CD8-positive, alpha-beta T cell (primary cell): ENCODE measurements at places on chromosomes 6 and 20.

GRCh38 chr20:40241596-40242343 is 447.3 kb downstream of the MAFB start:
- no peak for DNase-seq

DNA sequence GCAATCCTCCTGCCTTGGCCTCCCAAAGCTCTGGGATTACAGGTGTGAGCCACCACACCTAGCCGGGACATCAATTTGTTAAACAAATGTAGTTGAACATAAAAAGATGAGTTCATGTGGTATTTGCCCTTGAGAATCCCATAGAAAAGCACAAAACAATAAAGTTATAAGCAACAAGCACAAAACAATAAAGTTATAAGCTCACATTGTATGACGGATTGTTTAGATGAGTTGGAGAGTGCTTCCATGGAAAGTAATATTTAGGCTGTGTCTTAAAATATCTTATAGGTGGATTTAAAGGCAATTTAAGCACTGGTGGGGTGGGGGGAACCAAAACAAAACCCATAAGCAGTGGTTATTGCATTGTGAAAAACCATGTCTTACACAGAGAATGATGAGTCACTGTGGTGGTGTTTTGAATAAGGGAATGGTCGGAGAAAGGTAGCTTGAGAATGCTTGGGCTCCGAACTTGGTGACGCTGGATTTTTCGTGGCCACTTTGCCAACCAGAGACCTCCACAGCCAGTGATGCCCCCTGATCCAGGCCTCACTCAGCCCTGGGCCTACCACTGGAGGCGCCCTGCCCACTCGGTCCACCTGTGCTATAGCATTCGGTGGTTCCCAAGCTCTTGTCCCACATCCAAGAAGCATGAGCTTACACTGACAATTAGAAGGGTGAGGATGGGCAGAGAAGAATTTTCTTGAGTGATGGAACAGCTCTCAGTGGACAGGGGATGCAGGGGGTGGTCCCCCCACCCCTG is 256.0 kb downstream of the CDKAL1 start:
- DNase-seq = no peak

DNA sequence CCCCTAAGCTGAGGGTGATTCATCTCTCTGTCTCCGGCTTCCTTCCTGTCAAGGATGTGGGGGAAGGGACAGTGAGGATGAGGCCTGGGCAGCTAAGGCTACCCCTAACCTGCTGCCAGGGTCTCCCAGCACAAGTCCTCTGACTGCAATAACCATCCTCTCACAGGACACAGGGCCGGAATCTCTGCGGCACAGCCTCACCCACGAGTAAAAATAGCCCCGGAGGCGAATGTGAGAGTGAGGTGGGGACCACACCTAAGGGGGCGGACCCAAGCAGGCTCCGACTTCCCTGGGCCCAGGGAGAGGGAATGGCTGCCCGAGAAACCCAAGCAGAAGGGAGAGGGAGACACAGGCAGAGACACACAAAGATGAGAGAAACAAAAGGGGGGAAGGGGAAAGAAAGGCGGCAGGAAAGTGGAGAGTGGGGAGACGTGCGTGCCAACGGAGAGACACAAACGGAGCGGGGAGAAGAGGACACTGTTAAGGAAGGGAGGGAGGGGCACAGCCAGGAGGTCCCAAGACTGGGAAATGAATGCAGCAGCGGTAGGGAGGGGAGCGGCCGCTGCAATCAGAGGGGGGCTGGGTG is 1.4 kb downstream of the CLIC1 start:
- peak; percentile 45 for DNase-seq

DNA sequence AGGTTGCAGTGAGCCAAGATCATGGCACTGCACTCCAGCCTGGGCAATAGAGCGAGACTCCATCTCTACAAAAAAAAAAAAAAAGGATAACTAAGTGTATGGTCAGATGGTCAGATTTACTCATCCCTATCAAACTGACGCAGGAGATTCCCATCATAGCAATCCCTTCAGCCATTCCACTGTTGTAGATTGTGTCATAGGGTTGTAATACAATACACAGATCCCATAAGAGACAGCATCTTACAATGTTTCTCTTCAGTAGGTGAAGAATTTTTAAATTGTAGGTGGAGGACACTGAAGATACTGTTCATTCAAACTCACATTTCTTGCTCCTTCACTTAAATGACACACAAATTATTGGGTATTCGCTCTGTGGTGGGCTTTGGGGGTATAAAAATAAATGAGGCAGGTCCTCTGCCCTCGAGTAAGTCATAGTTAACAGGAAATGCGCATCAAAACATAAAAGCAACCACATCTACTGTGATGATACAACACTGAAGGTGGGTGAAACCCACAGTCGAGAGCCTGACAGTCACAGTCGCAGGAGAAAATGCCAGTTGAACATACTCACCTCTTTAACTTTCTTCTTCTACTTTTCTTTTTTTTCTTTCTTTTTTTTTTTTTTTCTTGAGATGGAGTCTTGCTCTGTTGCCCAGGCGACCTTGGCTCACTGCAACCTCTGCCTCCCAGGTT is 205.5 kb downstream of the ZNF217 start:
- DNase-seq = no peak

- DNase-seq = no peak
Measured at GRCh38 chr6:99802396-99803031, 191.5 kb downstream of the MCHR2 start.

DNA sequence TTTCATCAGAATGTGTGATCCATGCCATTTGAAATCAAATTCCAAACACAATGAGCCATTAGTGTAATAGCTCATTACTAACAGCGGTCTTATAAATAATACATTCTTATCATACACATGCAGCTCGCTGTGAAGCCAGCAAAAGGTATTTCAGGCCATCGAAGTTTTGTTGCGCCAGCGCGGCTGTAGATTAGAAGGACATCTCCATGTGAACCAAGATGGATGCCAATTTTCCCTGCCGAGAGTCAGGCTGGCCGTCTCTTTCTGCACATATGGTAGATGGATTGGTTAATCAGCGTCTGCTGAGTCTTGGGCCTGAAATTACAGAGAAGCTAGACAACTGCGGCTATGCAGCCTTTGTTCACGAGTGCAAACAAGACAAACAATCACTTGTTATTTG is 44.1 kb downstream of the CFAP61 start:
- DNase-seq = no peak

- DNase-seq = no peak
Measured at GRCh38 chr20:496126-496696, 33.9 kb upstream of the TBC1D20 start.

DNA sequence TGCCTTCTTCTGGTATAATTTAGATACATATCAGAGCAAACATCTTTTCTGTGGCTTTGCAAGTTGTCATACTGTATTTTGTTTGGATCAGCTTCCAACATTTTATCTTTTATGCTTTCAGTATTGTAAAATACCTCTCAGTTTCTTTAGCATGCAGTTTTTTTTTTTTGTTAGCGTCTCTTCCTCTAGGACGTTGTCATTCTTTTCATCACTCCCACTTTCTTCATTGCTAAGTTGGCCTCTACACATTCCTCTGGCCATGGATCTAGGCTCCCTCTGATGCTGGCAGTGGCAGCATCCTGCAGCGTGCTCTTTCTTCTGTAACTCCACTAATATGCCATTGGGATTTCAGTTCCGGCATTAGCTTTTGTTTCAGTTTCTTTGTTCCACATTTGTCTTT is 21.7 kb downstream of the RPRD1B start:
- no peak for DNase-seq

DNA sequence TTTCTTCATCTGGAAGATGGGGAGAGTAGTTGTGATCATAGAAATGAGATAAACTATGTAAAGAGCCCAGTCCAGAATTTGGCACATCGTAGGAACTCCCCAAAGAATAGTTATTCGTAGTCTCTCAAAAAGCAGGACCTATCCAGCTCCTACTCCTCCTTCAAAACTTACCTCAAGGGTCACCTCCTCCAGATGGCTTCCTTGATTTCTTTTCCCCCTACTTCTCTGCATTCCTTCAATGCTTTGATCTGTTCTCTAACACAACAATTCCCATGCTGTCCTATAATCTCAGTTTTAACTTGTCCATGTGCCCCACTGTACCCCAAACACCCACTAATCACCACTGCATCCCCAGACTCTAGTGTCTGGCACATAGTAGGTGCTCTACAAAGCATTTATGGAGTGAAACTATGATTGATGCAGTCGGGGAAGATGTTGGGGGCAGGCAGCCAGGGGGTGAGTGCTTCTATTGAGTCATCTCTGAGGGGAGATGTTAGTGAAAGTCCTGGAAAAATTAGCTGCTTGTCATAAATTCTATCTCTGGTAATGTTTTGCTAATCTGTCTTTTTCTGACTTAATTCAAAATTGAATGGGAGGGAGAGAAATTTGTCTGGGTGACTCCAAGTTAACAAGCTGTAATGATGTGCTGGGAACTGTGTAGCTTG is 181.3 kb upstream of the KCNG1 start:
- no peak for DNase-seq

DNA sequence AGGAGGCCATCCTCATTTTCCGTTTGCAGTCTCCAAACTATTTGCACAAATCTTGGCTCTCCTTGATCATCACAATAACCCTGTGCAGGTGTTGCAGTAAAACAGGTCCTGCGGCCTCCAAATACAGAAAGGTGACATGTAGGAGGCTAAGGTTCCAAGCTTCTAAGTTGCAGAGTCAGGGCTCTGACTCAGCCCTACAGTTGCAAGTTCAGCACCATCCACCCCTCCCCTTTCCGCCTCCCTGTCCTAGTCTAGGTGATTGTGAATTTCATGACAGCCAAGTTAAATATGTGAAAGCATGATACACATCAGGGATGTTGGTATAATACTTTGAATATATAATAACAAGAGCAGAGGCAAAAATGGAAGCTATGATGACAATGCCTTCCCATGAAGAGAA is 317.3 kb upstream of the CDH4 start:
- DNase-seq = no peak

- peak; percentile 94 for DNase-seq
Measured at GRCh38 chr6:44247338-44248302, 719 bp downstream of the HSP90AB1 start.

- no peak for DNase-seq
Measured at GRCh38 chr6:865846-866245, 172.9 kb upstream of the EXOC2 start.

GRCh38 chr6:82874867-82875266 is 190.8 kb downstream of the UBE3D start:
- no peak for DNase-seq

DNA sequence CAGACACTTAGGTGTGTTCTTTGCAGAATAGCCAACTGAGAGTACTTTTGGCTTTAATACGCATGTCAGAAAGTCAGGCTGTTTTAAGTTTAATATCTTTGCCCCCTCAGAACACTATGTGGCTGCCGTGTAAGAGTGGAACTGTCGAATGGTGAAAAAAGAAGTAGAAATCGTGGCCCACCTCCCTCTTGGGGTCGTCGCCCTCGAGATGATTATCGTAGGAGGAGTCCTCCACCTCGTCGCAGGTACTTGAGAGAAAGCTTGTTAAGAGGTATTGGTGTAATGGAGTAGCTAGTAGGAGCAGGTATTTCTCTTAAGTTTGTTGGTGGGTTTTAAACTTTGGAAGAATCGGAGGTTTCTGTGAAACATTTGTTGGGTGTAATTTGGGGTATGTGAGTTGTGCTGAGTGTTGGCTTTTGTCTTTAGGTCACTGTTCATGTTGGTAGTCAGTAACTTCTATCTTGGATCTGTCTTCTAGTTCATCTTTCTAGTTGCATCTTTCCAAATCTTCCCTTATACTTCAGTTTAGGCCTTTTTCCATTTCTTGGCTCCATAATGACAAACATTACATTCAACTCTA is 4.7 kb downstream of the SRSF3 start:
- no peak for DNase-seq

GRCh38 chr20:4156411-4156810 is 141.1 kb upstream of the RNF24 start:
- no peak for DNase-seq

DNA sequence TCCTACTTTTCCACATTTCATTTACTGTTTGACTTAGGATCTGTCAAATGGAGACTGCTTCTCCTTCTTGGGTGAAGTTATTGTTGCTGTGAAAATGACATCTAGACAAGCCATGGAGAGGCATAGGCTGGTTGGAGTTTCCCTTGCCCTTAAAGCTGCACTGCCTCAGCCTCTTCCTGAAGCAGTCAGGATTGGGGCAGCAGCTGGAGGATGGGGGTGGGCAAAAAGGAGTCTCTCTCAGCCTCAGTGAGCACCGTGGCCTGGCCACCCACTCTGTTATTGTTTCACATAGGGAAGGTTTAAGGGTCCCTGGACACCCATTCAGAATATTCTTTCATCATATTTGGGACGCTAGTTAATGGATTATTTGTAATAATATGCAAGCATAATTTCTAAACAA is 7.7 kb upstream of the ZBTB24 start:
- DNase-seq = peak; percentile 15

DNA sequence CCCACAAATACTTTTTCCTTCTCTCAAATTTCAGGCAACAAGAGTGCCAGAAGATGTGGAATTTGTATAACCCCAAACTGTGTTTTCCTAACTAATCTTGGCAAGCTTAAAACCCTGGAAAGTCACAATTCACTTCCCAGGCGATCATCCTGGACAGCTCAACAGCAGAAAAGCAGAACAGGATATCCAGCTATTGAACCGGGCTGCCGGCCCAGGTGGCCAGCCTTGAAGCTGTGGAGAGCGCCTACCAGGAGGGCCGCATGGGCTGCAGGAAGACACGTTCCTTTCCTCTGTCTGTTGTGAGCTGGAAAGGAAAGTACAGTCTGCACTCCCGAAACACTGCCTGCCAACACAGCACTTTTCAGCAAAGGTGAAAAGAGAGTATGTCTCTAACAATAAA is 719.7 kb upstream of the MARCKS start:
- no peak for DNase-seq

DNA sequence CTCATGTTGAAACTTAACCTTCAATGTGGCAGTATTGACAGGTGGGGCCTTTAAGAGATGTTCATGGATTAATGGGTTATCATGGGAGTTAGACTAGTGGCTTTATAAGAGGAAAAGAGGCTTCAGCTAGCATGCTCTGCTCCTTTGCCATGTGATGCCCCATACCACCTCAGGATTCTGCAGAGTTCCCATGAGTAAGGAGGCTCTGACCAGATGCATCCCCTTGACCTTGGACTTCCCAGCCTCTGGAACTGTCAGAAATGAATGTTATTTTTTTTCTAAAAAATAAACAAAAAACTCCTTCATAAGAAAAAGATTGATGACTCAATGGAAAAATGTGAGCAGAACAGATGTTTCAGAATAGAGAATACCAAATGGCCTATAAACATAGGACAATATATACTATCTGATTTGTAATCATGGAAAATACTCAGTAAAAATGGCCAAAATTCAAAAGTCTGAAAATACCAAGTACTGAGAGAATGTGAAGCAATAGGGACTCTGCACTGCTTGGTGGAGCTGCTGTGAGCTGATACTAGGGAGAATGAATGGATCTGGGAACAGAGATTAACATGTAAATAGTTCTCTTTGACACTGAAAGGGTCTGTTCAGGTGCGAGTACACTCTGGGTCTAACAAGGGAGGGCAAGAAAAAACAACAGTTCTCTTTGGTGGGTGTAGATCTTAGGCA is 7.4 kb upstream of the TRIM39 start:
- DNase-seq = no peak

GRCh38 chr6:74557236-74557635 is 648.6 kb downstream of the COL12A1 start:
- DNase-seq = no peak

- DNase-seq = no peak
Measured at GRCh38 chr6:25193460-25194171, 85.6 kb upstream of the CARMIL1 start.
